ENCODE measurements at places on chromosomes 6 and 20. TPM values are rescaled to one million over a fixed set of nuclear protein-coding genes. Genes with fewer than 3 reads are reported as not detected.
A peak's percentile ranks its signal among the peaks of the same experiment; 100 is the strongest.

Gene NUDT3
- total RNA-seq: 20.9 TPM

- no peak for DNase-seq
These were observed 24.0 kb upstream of the SERINC1 start for GRCh38 chr6:122495612-122496011.

DNA sequence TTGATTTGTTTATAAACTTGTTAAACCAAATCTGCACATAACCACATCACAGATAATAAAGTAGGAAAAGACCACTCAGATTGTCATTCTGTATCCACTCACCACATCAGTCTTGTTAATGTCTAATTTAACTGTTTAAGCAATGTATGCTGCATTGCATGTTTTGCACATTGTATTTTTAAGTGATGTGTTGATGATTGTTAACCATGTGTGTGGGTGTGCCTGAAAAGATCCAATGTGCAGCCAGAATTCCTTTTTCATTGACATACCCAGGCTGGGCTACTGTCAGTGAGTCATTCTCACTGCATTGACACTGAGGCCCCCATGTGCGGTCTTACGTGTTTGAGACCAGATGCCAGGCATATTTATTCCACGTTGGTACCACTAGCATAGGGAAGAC, 167.3 kb downstream of the TRMT11 start:
- DNase-seq: no peak

Gene RIPK1
- 17.8 TPM for total RNA-seq

Gene BPIFB1
- total RNA-seq: 4.3 TPM

Gene OR2J2
- not detected for total RNA-seq

Gene SLC35D3
- not detected for total RNA-seq

DNA sequence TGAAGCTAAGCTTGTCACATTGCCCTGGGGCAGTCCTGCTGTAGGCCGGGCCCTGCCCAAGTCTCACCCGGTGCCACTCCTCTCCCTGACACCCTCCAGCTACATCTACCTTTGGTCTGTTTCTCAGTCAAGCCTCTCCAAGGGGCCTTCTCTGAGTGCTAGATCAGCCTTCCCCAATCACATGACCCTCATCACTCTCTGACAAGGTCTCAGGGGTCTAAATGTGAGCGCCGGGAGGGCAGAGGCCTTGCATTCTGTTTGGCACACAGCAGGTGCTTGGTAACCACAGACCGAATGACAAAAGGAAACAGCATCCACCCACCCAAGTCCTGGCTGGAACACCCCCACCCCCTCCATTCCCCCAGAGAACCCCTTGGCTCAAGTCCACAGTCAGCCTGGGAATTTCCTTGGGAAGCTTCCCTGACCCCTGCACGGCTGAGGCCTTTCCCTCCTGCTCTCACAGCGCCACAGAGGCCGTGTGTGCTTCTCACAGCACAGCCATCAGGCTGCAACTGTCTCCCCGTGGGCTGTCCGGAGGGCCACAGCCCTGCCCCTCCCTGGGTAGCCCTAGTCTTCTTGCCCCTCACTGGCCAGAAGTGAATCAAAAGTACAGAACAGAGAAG, 32.9 kb downstream of the PKIG start:
- no peak for DNase-seq

GRCh38 chr6:28569748-28570147, 44.1 kb downstream of the GPX5 start:
- no peak for DNase-seq

GRCh38 chr6:109760208-109760607, 69.1 kb downstream of the FIG4 start:
- DNase-seq: no peak

GRCh38 chr6:145865595-145865994, 51.0 kb upstream of the FBXO30 start:
- DNase-seq: no peak

GRCh38 chr6:116550796-116551195, 2.8 kb upstream of the CALHM4 start:
- DNase-seq: no peak

Gene ABHD16B
- total RNA-seq: not detected

- peak; percentile 9 for DNase-seq
These were observed 802.9 kb downstream of the MAFB start for GRCh38 chr20:39885975-39886649.

- no peak for DNase-seq
These were observed 31.8 kb upstream of the NT5E start for GRCh38 chr6:85418059-85418458.

DNA sequence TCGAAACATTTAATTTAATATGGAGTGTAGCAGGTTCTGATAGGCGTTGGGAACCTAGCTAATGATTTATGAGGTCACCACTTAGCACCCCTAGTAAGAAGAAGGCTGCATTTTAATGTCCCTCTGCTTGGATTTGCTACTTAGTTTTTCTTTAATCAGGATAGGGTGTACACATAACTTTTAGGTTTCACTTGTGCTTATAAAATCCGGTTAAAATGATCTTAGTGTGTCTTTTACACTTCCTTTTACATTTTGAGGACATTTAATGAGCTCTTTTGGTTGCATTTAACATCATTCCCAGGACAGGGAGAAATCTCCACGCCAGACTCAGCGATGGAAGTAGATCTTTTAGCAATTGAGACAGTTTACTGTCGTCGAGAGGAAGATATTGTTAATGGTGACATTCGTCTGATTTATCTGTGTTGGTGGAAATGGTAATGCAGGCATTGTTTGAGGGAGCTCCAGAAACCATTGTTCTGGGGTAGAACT, 5.6 kb downstream of the TFAP2A start:
- DNase-seq: no peak

DNA sequence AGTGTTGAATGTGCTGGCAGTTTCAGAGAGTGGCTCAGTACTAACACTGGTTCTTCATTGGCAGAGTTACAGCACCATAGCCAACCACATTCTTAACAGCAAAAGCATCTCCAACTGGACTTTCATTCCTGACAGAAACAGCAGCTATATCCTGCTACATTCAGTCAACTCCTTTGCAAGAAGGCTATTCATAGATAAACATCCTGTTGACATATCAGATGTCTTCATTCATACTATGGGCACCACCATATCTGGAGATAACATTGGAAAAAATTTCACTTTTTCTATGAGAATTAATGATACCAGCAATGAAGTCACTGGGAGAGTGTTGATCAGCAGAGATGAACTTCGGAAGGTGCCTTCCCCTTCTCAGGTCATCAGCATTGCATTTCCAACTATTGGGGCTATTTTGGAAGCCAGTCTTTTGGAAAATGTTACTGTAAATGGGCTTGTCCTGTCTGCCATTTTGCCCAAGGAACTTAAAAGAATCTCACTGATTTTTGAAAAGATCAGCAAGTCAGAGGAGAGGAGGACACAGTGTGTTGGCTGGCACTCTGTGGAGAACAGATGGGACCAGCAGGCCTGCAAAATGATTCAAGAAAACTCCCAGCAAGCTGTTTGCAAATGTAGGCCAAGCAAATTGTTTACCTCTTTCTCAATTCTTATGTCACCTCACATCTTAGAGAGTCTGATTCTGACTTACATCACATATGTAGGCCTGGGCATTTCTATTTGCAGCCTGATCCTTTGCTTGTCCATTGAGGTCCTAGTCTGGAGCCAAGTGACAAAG, 17.0 kb upstream of the ADGRF4 start:
- DNase-seq: no peak

GRCh38 chr6:155399062-155399744, 56.4 kb downstream of the NOX3 start:
- no peak for DNase-seq

- no peak for DNase-seq
These were observed 21.5 kb upstream of the GTSF1L start for GRCh38 chr20:43748274-43748673.

Gene CST5
- total RNA-seq: not detected

GRCh38 chr6:139640921-139641320, 266.5 kb upstream of the CITED2 start:
- no peak for DNase-seq

GRCh38 chr6:45900808-45901752, 114.6 kb downstream of the CLIC5 start:
- no peak for DNase-seq

GRCh38 chr6:90162648-90163387, 133.8 kb downstream of the BACH2 start:
- DNase-seq: no peak

DNA sequence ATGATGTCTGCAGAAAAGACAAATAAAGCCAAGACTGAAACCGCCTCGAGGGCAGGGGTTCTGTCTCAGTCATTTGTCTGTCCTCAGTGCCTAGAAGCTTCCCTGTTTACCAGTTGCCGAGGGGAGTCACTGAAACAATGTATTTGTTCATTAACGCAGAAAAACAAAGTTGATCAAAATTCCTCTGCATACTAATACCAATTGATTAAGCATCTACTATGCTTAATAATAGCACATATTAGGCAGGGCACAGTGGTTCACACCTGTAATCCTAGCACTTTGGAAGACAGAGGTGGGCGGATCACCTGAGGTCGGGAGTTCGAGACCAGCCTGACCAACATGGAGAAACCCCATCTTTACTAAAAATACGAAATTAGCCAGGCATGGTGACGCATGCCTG, 1.8 kb upstream of the FKBP5 start:
- DNase-seq: no peak

DNA sequence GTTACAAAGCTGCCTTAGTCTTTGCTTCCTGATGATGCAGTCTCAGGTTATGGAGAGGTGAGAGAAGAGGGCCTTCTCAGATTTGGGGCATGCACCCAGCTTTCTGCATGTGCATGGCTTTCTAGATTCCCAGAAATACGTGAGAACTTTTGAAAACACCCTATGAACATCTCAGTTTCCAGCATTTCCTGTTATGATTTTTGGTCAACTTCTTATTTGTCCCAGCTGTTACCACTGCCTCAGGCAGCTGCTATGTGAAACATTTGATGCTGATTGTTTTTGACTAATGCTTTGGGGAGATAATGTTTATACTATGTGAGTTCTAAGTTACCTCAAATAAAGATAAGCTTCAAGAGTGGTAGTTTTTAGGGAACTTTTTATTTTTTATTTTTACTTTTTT, 9.5 kb upstream of the SNAP25 start:
- DNase-seq: no peak

DNA sequence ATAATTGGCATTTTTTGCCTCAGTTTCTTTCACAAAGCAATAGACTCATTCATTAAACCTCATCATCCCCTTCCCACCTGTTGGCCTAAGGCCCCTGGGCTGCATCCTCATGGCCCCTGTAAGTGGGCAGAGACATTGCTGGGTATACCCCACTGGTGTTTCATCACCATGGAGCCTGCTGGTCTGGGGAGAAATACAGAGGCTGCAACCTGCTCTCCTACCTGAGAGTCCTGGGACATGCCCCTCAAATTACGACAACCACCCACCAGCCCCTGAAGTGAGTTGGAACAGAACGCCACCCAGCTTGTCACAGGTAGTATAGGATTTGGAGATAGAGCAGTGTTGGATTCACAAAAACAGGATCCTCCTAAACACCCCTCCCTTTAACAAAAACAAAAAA, 190.8 kb downstream of the ANKRD60 start:
- no peak for DNase-seq

DNA sequence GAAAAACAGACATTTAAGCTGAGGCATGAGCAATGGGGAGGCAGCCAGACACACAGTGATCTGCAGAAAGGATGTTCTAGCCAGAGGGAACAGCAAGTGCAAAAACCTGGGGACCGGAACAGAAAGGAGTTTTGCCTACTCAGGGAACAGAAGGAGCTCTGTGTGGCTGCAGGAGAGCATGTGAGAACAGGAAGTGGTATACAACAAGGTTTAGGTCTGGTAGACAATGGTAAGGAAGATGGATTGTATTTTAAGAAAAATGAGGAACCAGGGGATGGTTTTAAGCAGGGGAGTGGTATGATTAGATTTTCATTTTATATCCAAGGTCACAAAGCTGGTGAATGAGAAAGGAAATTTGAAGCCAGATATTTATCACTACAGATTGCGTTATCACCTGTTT, 157.5 kb downstream of the UNC5CL start:
- no peak for DNase-seq

DNA sequence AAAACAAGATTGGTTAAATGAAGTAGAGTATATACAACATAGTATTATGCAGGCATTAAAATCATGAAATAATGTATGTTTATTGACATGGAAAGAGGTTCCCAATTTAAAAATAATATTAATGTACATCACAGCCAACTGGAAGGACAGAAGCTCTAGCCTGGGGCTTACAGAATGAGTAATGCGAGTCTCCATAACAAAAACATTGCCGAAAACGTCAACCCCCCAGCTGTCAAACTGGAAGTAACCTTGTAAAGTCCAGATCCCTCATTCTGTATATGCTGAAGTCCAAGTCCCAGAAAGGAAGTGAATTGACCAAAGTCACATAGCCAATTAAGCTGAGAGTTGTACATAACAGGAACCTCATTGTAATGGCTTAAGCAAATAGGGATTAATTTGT, 128.7 kb upstream of the ECI2 start:
- DNase-seq: no peak

All from esophagus squamous epithelium (tissue), 5 donors.